ENCODE measurements at places on chromosomes 4 and X. TPM values are rescaled to one million over a fixed set of nuclear protein-coding genes. Genes with fewer than 3 reads are reported as not detected.

The FRMD7 gene
- polyA plus RNA-seq = not detected

- peak; percentile 43 for DNase-seq
Observed at GRCh38 chr4:119693126-119693525, 64.5 kb upstream of the PDE5A start.

The PDGFRA gene
- polyA plus RNA-seq = 8.1 TPM

DNA sequence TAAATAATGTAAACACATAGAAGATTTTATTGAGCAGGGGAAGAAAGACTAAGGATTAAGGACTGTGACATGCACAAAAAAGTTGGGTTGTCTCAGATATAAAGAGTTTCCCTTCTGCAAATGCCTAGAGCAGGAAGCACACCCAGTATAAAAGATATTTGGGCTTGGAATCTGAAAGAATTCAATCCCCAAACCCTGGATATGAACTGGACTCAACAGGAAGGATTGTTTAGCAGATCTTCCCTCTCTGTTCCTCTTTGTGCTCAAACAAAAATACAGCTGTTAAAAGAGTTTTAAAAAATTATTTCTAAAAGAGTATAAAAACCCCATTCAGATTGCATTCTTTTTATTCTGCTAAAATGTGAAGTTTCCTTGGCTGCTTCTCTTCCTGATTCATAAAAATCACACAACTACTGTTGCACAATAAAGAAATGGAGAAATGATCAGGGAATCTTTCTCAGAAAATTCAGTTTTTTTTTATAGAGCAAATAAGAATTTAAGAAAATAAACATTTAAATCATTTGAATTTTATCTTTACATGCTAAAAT lies 71.4 kb downstream of the PDLIM5 start:
- DNase-seq = peak; percentile 32

The EDA gene
- polyA plus RNA-seq = 1.5 TPM

DNA sequence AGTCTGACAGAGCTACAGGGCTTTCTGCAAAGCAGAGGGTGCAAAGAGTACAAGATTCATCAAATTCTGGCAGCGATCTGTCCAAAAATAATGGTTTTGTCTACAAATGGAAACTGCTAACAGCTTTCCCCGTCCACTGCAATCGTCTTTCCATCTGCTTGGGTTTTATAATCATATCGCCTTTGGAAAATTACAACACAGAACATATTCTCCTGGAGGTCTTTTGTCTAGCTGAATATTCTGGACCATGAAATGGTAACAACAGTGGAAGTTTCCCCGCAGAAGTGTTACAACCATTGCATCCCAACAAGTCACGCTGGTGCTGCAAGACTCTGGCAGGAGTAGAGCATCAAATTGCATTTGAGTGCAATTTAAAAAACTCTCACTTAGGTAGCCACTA lies 101.2 kb upstream of the BOD1L1 start:
- DNase-seq = no peak

The SPANXN3 gene
- polyA plus RNA-seq = not detected

- peak; percentile 25 for DNase-seq
Observed at GRCh38 chrX:129115104-129115503, 408.2 kb downstream of the SMARCA1 start.

- DNase-seq = no peak
Observed at GRCh38 chrX:6738518-6739470, 203.9 kb upstream of the VCX3A start.

GRCh38 chr4:105859233-105859632 lies 36.0 kb upstream of the NPNT start:
- no peak for DNase-seq

DNA sequence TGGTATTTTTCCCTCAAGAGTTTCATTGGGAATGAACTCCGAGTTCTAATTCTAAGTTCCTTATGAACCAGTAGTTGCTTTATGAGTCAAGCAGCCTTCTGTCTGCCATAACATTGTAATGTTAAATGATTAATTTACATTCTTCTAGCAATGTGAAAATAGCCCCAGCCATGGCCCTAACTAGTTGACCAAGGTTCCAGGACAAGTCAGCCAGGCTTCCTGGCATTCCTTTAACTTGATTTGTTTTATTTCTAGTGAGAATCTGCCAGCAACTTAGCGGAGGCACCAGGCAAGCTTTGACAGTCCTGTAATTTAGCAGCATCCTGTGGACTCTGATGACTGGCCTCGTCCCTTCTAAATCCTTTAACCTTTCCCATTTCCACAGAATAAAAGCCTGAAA lies 69.0 kb downstream of the GLRA2 start:
- no peak for DNase-seq

The ADGRL3 gene
- 0.47 TPM for polyA plus RNA-seq

GRCh38 chr4:157226601-157227000 lies 6.1 kb downstream of the GRIA2 start:
- DNase-seq = no peak

DNA sequence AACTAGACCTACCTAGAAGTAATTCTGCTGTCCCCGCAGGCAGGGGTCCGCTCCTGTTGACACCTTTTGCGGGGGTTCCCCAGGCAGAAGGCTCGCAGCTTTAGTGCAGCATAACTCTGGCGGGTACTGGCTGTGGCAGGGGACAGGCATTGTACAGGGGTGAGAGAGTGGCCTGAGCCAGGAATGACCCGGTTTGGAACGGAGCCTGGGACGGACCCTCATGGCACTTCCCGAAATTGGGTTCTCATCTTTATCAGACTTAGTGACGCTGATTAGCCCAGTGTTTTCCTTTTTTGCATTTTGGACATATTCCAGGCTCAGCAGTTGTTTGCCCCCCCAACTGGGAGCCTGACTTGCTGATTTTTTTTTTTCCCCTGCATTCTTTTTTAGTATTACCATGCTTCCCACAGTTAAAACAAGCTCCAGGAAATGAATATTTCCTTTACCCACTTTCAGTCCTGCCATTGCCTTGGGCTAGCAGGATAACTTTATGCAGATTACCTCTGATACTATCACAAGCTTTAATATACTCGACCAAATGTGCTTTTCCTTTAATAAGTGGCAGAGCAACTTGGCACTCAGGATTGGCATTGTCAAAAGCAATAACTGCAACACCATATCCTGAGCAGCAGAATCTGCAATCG lies 55.8 kb upstream of the WDR1 start:
- DNase-seq = no peak

The DMP1 gene
- not detected for polyA plus RNA-seq

The NDST3 gene
- 0.02 TPM for polyA plus RNA-seq

Data from lung (tissue), 17 donors.